Left ventricle myocardium inferior (tissue), 1 donor: ENCODE measurements at places on chromosomes 3 and 15.

GRCh38 chr15:29411299-29411698, 141.7 kb upstream of the NSMCE3 start:
- H3K4me1 ChIP-seq = no peaks in the 10 kb centered on the region
- no peaks in the 10 kb centered on the region for H3K36me3 ChIP-seq

- H3K4me3 ChIP-seq = no peak overlapping the region
- H3K4me1 ChIP-seq = peaks cover 72% of the 10 kb centered on the region
Observed at GRCh38 chr3:37741644-37742043, 120.0 kb upstream of the CTDSPL start.

GRCh38 chr15:73870700-73871408, 2.5 kb upstream of the TBC1D21 start:
- peak overlapping the region; percentile 43 for H3K27ac ChIP-seq
- no peaks in the 10 kb centered on the region for H3K27me3 ChIP-seq
- peak overlapping the region; percentile 7 for H3K4me3 ChIP-seq
- H3K4me1 ChIP-seq = peaks cover 43% of the 10 kb centered on the region

GRCh38 chr3:29440413-29441305, 159.8 kb downstream of the RBMS3 start:
- no peaks in the 10 kb centered on the region for H3K27me3 ChIP-seq
- H3K36me3 ChIP-seq = peaks cover 17% of the 10 kb centered on the region
- H3K4me1 ChIP-seq = peaks cover 20% of the 10 kb centered on the region

DNA sequence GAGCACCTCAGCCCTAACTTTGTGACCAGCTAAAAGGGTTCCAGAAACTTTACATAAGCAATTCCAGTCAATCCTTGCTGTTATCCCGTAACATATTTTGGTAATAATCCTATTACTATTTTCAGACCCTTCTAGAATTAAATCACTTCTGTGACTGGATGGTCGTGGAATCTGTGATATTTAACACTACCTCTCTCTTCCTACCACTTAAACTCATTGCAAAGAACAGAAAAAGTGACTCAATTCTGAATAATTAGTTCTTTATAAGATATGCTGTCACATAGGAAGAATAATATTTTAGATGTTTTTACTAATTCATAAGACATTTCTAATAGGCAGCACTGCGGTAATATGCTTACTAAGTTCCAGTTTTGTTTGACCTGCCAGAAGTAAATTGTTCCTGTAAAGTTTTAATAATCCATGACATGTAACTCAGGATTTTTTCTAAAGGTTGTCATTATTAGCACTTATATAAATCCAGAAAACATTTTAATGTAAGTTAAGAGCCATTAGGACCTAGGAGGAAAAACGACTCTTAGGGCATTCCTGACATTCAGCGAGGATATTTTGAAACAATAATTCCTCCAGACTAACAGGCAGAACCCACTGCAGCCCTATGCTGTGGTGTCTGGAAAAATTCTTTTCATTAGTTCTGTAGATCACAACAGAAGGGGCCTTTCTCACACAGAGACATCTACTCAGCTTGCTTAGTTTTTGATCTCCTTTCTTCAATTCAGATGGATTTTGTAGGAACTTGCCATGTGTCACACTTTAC, 113.3 kb upstream of the MBNL1 start:
- no peaks in the 10 kb centered on the region for H3K36me3 ChIP-seq
- H3K4me1 ChIP-seq = no peaks in the 10 kb centered on the region
- DNase-seq = no peak
- no peak overlapping the region for H3K4me3 ChIP-seq

DNA sequence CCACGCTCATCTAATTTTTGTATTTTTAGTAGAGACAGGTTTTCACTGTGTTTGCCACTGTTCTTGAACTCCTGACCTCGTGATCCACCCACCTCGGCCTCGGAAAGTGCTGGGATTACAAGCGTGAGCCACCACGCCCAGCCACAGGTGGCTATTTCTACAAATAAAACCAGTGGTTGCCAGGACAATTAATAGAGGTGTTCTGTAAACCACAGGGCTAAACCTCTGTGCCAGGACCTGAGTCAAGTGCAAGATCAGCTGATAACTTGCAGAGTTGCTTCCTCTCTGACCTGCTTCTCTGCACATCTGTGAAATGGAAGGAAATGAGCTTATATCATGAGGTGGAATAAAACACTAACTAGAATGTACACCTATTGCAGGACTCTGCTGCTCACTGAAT, 72.8 kb downstream of the CD200R1L start:
- no peaks in the 10 kb centered on the region for H3K36me3 ChIP-seq
- DNase-seq = no peak
- peaks cover under 1% of the 10 kb centered on the region for H3K4me1 ChIP-seq
- peaks cover 10% of the 10 kb centered on the region for H3K27me3 ChIP-seq

GRCh38 chr3:192833177-192833890, 84.3 kb downstream of the MB21D2 start:
- DNase-seq = no peak
- H3K4me1 ChIP-seq = peaks cover 54% of the 10 kb centered on the region
- no peaks in the 10 kb centered on the region for H3K27me3 ChIP-seq
- no peak overlapping the region for H3K4me3 ChIP-seq
- peak overlapping the region; percentile 16 for H3K27ac ChIP-seq

DNA sequence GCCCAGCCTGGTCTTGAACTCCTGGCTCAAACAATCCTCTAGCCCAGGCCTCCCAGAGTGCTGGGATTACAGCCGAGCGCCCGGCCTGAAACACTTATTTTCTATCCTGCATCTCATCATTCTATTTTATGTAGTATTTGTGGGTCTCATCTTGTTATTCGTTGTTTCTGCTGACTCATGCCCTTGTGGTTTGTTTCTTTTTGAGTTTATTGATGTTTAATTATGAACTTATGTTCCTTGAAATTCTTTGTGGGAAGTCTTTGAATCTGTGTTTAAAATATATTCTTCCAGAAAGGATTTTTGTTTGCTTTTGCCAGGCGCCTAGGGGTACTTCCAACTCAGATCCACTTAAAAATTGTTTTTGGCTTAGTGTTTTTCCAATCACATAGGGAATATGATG, 78.3 kb upstream of the C15orf39 start:
- no peaks in the 10 kb centered on the region for H3K36me3 ChIP-seq
- H3K4me1 ChIP-seq = peaks cover 13% of the 10 kb centered on the region
- no peak overlapping the region for H3K27ac ChIP-seq
- H3K27me3 ChIP-seq = no peaks in the 10 kb centered on the region

DNA sequence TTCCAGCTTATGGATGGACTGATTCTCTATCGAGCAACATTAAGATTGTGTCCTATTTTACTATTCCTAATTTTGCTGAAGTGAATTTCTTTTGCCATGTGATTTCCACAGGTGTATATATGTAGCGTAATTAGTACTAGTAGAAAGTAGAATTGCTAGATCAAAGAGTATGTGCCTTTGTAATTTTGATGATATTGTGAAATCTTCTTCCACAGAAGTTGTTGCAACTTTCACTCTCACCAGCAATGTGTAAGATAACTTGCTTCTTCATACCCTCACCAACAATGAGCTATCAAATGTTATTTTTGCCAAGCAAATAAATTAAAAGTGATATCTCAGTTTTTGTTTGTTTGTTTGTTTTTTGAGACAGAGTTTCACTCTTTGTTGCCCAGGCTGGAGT, 5.4 kb downstream of the PGBD4 start:
- H3K27ac ChIP-seq = no peak overlapping the region
- peaks cover 8% of the 10 kb centered on the region for H3K4me1 ChIP-seq
- no peaks in the 10 kb centered on the region for H3K27me3 ChIP-seq
- H3K36me3 ChIP-seq = no peaks in the 10 kb centered on the region
- H3K4me3 ChIP-seq = no peak overlapping the region

DNA sequence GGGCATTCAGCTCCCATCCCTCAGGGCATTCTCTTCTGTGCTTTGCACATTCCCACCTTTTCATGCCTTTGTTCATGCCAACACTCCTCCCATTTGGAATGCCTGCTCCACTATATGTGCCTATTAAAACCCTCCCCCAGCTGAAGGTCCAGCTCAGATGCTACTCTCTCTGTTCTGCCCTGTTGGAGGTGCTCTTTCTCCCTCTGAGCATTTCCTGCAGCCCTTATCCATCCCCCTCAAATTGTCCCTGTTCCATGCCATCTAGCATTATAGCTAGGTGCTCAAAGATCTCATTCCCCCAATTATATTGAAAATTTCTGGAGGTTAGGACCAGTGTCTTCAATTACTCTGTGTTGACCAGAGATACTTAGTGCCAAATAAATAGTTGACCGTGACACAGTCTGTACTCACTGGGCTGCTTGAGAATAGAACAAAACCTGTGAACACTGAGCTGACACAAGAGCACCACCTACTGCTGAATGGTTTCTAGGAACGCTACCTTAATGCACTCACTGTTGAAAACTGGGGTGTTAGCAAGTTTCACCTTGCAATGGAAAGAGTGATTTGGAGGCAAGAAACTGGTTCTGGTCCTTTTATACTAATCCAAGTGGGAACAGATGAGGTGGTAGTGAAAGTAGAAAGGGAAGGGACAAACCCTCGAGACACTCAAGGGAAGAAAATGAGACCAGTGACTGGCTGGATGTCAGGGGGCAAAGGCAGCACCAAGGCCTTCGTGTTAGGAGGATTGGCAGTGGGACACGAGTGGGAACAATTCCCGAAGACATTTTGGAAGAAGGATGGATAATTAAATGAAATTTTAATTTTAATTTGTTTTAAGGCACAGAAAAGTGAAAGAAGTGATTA, 289.8 kb upstream of the ROPN1 start:
- H3K36me3 ChIP-seq = no peaks in the 10 kb centered on the region
- H3K4me1 ChIP-seq = peaks cover 66% of the 10 kb centered on the region
- H3K4me3 ChIP-seq = no peak overlapping the region
- H3K27me3 ChIP-seq = no peaks in the 10 kb centered on the region

GRCh38 chr15:76073554-76073953, 13.8 kb downstream of the TMEM266 start:
- no peak overlapping the region for H3K27ac ChIP-seq
- H3K4me3 ChIP-seq = no peak overlapping the region
- no peaks in the 10 kb centered on the region for H3K36me3 ChIP-seq
